ENCODE measurements at places on chromosomes 5 and 9.
A peak's percentile ranks its signal among the peaks of the same experiment; 100 is the strongest.

DNA sequence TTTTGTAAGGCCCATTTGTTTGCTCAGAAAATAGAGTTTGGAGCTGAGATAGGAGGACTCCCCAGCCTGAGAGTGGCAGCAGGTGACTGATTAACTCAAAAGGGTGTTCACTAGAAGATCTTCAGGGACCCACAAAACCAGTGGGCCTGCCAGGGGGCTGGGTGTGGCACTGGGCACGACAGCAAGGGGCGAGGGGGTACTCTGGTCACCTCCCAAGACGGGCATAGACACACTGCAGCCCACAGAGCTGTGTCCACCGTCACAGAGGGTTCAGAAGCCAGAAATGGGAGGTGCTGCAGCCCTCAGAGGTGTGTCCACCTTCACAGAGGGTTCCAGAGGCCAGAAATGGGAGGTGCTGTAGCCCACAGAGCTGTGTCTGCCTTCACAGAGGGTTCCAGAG, 75.6 kb upstream of the CACNA1B start:
- no peak for DNase-seq

DNA sequence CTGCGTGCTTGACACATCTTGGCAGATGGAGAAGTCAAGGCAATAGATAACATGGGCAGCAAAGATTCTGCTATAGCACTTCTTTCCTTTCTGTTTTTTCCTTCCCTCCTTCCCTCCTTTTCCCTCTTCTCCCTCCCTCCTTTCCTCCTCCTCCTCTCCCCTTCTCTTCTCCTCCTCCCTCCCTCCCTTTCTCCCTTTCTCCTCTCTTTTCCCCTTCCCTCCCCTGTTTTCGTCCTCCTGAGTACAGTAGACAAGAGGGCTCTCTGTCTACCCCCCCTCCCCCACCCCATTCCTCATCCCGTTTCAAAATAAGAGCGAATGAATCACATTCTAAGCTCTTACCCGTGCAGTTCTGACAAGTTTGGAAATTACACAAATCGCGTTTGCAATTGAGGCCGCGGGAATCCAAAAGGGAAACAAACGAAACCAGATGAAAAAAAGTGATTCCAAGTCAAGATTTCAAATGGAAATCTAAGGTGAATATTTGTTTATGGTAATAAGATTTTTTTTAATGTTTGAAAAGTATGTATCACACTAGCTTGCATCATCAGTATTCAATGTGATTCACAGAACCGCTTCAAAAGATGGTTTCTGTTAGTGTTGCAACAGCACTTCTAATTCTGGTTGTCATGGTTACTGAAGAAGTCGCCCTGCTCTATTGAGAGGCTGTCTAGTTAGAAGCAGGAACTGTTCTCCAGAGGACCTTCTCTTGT, 1.3 kb downstream of the NIM1K start:
- DNase-seq = peak; percentile 63

DNA sequence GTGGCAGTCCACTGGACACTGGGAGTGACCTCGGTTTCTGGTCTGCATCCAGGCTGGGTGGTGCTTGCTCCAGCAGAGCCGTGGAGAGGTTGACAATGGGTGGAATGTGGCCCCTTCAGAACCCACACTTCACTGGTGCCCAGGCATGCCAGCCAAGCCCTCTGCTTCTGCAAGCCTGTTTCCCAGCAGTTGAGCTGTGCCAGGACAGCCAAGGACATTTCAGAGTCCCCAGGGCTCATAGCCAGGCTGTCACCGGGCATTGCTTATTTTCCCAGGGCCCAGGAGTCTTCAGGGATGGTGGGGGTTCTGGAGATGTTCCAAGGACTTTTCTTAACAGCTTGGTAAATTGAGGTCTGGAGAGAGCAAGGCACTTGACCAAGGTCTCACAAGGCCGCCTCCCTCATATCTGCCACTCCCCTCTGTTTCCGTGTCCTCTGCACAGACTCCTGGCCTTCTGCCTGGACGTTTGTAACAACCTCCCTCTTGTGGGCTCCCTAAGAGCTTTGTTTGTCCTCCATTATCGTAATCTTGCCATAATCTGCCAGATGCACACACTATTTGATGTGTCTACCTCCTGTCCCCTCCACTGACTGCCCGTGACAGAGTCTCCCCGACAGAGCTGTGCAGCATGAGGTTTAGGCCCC, 3.8 kb upstream of the NDST1 start:
- no peak for DNase-seq

GRCh38 chr9:14722391-14723035, at the start of gene CER1:
Gene CER1 (minus strand): TSS chr9:14722733. CDS start chr9:14722672, 61 bp downstream.
- no peak for DNase-seq

DNA sequence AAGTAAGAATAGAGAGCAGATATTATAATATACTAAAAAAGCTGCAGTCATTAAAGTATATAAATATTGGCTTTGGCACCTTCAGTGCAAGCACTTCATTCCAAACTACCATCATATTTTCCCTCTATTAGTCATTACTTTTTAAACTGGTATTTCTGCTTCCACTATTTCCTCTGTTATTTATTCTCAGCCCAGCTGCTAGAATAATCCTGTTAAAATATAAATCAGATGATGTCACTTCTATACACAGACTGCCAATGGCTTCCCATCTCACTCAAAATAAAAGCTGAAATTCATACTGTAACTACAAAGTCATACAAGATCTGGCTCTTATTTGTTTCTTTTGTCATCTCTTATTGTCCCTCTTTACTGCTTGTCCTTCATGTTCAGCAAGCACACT, 432.9 kb downstream of the TLE4 start:
- no peak for DNase-seq

DNA sequence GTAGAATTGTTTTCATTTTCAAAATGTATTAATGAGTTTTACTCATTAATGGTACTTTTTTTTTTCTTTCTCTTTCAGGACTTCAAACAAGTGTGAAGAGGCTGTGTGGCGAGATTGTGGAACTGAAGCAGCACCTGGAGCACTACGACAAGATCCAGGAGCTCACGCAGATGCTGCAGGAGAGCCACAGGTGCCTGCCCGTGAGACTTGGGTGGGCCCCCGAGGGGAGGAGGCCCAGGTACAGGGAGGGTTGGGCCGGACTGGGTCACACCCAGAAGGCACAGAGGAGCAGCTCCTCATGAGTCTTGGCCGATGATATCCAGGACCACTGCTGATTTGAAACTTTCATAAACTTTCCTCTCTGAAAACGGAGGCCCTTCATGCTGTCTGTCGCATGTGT, 35.6 kb downstream of the CEP72 start:
- DNase-seq = no peak

DNA sequence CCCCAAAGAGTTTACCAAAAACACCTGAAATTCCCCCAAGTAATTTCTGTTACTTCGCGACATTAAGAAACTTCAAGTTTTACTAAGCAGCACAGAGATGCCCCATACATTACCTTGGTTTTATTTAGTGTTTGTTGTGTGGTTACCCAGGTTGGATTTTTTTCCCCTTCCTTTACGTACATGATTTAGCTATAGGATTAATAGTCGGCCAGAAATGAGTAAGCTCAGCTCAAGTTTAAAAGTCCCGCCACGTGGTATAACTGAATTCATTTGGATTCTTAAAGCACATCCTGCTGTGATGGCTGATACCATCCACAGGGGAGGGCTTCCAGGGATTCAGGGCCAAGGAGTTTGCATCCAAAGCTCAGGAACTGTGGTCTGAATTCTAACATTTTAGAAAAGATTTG, 75.9 kb downstream of the DAP start:
- DNase-seq = no peak

- no peak for DNase-seq
Measured at GRCh38 chr5:152568016-152568415, 162.9 kb upstream of the NMUR2 start.

- DNase-seq = no peak
Measured at GRCh38 chr9:92562461-92562967, 26.7 kb upstream of the ECM2 start.

DNA sequence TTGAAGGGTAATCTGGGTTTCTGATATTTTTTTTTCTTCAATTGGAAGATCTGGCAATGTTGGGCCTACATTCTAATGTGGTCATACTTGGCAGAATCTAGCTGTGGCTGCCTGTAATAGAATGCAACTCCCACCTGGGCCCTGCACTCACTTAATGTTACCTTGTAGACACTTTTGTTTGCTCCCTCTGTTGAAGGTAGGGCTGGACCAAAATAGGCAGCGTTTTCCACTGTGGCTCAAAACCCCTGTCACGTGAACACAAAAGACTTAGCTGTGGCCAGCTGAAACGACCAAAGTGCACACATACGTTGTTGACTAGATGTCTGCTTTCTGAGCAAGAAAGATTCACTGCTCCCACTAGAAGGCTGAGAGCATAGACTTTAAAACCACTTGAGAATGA, 117.6 kb upstream of the HMHB1 start:
- no peak for DNase-seq

DNA sequence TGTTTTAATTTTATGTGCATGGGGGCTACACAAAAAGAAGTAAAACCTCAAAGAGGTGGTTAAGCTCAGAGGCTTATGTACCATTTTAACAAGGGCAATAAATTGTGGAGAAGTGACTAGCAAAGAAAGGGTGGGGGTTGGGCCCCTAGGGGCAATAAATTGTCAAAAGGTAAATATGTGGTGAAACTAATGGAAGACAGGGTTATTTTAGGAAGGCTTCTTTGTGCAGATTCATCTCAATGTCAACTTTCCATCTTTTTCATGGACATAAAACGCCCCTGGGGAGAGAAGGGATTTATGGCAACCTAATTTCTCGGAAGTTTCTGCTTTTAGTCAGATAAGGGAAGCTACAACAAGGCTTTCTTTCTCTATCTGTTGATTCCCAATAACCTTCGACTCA, 42.5 kb upstream of the GOLM1 start:
- DNase-seq = no peak

DNA sequence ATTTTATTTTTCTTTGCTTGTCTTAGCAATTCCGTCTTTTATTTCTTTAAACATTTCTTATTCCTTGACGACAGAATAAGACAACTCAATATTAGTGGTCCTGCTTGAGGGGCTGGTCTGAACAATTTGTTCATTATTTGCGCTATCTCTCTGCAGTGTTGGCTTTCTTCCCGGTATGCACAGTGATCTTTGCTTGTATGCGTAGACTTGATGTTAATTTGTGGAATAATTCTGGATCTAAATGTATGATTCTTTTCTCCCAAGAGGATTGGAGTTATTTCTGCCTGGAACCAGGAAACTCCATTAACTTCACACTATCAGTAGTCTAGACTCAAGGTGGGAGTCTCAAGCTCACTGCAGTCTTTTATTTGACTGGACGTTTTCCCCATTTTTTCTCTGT, 80.4 kb downstream of the KDM4C start:
- no peak for DNase-seq

DNA sequence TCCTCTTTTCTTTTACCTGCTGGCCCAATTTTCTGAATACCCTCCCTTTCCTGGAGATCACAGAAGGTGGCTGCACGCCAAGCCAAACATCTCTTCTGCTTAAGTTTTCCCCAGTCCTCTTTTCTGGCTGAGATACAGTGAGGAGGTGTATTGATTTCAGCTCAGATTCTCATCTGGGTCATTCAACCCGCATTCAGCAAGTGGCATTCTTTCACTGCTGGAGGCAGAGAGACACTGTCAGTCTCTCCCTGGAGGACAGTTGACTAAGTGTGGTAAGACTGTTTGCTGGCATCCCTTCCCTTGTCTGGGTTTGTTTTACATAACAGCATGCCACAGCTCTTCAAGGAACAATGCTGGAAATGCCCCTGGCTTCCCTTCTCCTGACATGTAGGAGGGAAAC, 60.5 kb downstream of the GABRG2 start:
- DNase-seq = no peak

DNA sequence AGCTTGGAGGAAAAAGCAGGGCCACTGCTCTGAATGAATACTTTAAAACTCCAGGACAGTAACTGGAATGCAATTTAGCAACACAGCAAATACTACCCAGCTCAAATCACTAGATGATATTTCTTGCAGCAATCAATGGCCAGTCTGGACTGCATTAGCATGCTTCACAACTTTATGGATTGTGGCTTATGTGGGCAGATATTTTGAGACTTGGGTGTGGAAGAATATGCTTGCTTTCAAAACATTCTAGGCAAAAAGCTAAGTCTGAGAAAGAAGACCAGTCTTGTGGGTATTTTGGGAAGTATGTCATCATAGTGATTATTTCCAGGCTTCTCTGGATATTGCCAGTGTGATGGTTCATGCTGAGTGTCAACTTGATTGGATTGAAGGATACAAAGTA, 3.1 kb downstream of the RANBP3L start:
- DNase-seq = no peak
